Left renal pelvis (tissue), 4 donors: ENCODE measurements at places on chromosomes 12 and 14. TPM values are rescaled to one million over a fixed set of nuclear protein-coding genes. Genes with fewer than 3 reads are reported as not detected.

The RITA1 gene
- polyA plus RNA-seq = 20.7 TPM

The TTC9 gene
- polyA plus RNA-seq = 3.8 TPM

The LRRC9 gene
- polyA plus RNA-seq = 1.9 TPM

The CINP gene
- polyA plus RNA-seq = 35.0 TPM

The IL26 gene
- not detected for polyA plus RNA-seq

The USP44 gene
- polyA plus RNA-seq = 2.7 TPM

The OR11H7 gene
- 0.45 TPM for polyA plus RNA-seq

The GPR68 gene
- 3.2 TPM for polyA plus RNA-seq

The RBMS2 gene
- 41.5 TPM for polyA plus RNA-seq

The VIPAS39 gene
- polyA plus RNA-seq = 25.0 TPM

The GALNT16 gene
- polyA plus RNA-seq = 5.3 TPM

The CCDC184 gene
- polyA plus RNA-seq = 0.34 TPM

The AMDHD1 gene
- 0.33 TPM for polyA plus RNA-seq

The DRAM1 gene
- polyA plus RNA-seq = 13.4 TPM

The MEG3 gene
- 90.4 TPM for polyA plus RNA-seq

The SERPINA5 gene
- polyA plus RNA-seq = 2.9 TPM

The KRT79 gene
- polyA plus RNA-seq = not detected

The SLC7A8 gene
- 80.3 TPM for polyA plus RNA-seq

The ACVR1B gene
- 61.6 TPM for polyA plus RNA-seq

The TSPAN19 gene
- polyA plus RNA-seq = 0.52 TPM

The SLC17A8 gene
- polyA plus RNA-seq = 0.60 TPM

The TCL1A gene
- 1.1 TPM for polyA plus RNA-seq

The USP5 gene
- polyA plus RNA-seq = 64.0 TPM

The CYP27B1 gene
- 0.82 TPM for polyA plus RNA-seq

The ENDOU gene
- polyA plus RNA-seq = 0.41 TPM

The TGM1 gene
- polyA plus RNA-seq = 2.1 TPM

The KRT80 gene
- polyA plus RNA-seq = 0.11 TPM

The DPPA3 gene
- polyA plus RNA-seq = 0.16 TPM

The SCN8A gene
- 1.6 TPM for polyA plus RNA-seq
